Activated T-helper 2 cell treated with anti-CD3 and anti-CD28 coated beads, Interferon-gamma antibody, Interleukin-2, Interleukin-4, amounts not matched to agents 10 μg/mL and 5 μg/mL and 100 μg/mL, durations not matched to agents 14 hours and 24 hours and 36 hours (primary cell): ENCODE measurements at places on chromosomes 7 and 10. TPM values are rescaled to one million over a fixed set of nuclear protein-coding genes. Genes with fewer than 3 reads are reported as not detected.

DNA sequence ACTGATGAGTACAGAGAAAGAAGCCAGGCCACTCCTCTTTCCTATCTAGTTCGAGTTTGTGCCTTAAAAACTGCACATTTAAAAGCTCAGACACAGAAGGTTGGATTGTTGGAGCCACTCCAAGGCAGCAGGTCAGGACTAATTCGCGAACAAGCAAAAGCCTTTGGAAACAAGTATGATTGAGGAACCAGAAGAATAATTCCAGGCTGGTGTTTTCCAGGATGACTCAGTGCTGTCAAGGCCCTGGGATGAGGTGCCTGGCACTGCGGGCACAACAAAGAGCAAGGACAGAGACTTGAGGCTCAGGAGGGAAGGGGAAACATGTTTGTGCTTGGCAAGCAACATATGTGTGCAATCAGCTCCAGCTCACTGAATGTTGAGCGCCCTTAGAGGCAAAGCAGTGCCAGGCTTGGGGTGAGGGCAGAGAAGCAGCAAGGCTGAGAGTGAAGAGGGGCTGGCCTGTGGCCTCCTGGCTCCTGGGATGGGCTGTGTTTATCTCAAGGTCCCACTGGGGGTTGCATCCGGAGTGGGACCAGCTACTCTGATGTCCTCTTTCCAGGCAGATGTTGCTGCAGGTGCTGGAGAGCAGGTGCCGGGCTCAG is 44.1 kb downstream of the VSTM4 start:
- no peak for DNase-seq

The IFIT5 gene
- total RNA-seq = 4.4 and 4.8 TPM in 2 replicates

The OGDHL gene
- 3.7 and 3.9 TPM in 2 replicates for total RNA-seq

The SLIT1 gene
- total RNA-seq = 0.21 and 0.32 TPM in 2 replicates
